ENCODE measurements at places on chromosomes 6 and 20. TPM values are rescaled to one million over a fixed set of nuclear protein-coding genes. Genes with fewer than 3 reads are reported as not detected.

DNA sequence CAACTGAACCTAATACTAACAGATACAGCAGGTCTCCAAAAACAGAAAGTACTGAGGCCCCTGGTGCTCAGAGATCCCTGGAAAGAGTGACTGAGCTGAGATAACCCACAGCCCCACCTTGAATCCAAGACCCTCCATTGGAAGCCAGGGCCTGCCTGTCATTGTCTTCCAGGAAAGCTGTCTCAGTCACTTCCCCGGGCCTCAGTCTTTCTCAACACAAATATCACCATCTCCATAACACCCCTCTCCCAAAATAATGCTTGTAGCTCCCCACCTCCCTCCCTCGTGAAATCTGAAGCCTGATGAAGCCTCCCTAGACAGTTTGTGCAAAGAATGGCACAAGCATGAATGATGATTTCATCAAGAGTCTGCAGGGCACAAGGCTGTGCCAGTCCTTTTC lies 138.2 kb upstream of the LRFN2 start:
- no peak for DNase-seq
- no peak overlapping the region for H3K27ac ChIP-seq
- H3K36me3 ChIP-seq, result no peaks in the 10 kb centered on the region
- H3K27me3 ChIP-seq, result no peaks in the 10 kb centered on the region
- H3K4me1 ChIP-seq, result no peaks in the 10 kb centered on the region
- no peak overlapping the region for H3K4me3 ChIP-seq

DNA sequence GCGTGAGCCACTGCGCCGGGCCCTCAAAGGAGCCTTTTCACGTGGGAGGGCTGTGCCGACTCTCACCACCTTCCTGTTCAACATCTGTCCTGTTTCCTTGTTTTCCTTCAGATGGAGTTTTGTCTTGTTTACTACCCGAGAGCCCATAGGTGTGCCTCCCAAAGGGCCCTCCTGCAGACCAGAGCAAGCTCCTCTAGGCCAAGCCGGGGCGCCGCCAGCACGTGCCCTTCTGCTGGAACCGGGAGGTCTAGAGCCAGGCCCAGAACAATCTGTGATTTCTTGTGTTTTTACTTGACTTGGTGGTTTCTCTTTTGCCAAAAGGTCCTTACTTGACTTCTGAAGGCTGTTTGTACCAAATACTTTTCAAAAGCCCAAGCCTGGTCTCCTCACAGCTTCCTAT lies 8.0 kb upstream of the DNAJC5 start:
- peaks cover 30% of the 10 kb centered on the region for H3K36me3 ChIP-seq
- H3K4me1 ChIP-seq, result no peaks in the 10 kb centered on the region
- no peaks in the 10 kb centered on the region for H3K27me3 ChIP-seq
- H3K27ac ChIP-seq, result no peak overlapping the region

DNA sequence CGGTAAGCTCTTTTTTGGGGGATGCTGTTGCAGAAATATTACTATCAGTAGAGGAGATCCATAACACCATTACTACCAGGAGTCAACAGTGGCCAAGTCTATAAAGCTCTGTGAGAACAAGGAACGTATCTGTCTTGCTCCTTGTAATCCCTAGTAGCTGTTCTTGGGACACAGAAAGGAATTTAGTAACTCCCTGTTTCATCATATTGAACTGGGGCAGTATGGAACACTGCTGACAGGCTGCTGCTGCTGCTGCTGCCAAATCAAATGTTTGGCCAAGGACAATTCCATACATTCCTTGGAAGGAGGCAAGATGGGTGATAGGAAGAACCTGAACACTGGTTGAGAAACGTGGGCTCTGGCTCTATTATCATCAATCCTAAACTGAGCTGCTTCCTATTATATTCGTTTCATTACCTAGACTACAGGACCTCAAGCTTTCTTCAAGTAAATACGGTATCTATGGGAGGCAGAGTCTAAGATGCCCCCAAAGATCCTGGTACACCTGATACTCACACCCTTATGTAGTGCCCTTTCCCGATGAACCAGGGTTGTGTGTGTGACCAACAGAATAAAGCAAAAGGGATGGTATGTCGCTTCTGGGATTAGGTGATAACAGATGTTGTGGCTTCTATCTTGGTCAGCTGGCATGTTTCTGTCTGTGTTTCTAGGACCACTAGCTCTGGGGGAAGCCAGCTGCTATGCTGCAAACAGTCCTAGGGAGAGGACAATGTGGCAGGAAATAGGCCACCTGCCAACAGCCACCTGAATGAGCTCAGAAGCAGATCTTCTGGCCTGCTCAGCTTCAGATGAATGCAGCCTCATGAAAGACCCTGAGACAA lies 39.5 kb downstream of the ELOVL5 start:
- H3K36me3 ChIP-seq, result peaks cover 4% of the 10 kb centered on the region
- peak overlapping the region; percentile 44 for H3K27ac ChIP-seq
- H3K4me1 ChIP-seq, result peaks cover 80% of the 10 kb centered on the region
- H3K27me3 ChIP-seq, result no peaks in the 10 kb centered on the region

DNA sequence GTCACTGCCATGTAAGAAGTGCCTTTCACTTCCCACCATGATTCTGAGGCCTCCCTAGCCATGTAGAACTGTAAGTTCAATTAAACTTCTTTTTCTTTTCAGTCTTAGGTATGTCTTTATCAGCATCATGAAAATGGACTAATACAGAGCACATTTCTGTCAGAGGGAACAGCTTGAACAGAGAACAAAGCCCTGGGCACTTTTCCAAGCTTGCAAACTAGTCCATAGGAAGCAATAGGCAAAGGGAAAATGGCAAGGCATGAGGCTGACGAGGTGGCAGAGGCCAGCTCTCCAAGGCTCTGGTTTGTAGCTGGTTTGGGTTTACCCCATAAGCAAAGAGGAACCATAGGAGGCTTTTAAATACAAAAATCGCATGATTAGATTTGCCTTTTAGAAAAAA lies 185.1 kb upstream of the HDDC2 start:
- DNase-seq, result no peak
- no peaks in the 10 kb centered on the region for H3K36me3 ChIP-seq
- no peaks in the 10 kb centered on the region for H3K4me1 ChIP-seq
- H3K27me3 ChIP-seq, result peaks cover 4% of the 10 kb centered on the region
- no peak overlapping the region for H3K4me3 ChIP-seq

DNA sequence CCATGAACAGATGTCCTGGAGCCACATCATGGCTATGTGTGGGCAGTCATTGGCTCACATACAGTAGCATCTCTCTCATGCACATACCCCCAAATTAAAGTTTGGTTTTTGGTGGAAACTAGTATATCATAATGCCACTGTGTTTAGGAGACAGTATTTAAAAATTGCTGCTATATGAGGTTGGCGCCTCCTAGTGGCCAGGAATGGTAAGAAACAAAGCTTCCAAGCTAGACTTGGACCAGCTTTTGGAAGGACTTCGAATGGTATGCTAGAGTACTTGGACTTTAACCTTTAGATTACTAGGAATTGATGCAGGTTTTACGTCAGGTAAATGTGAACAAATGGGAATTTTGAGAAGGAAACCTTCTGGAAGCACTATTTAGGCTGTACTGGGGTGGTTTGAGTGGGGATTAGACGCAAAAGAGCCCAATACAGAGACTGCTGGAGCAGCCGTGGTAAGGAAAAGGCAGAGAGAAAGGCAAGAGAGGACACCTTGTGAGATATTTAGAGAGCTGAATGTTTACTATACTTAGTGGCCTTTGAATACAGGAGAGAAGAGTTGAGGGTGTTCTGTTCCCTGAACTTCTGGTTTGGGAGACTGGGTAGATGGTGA lies 23.8 kb downstream of the PRSS35 start:
- no peak overlapping the region for H3K27ac ChIP-seq
- peaks cover 2% of the 10 kb centered on the region for H3K27me3 ChIP-seq
- no peak overlapping the region for H3K4me3 ChIP-seq
- H3K4me1 ChIP-seq, result no peaks in the 10 kb centered on the region
- no peaks in the 10 kb centered on the region for H3K36me3 ChIP-seq

GRCh38 chr6:2102316-2102883 lies 143.0 kb downstream of the GMDS start:
- H3K4me3 ChIP-seq, result no peak overlapping the region
- no peaks in the 10 kb centered on the region for H3K36me3 ChIP-seq
- H3K4me1 ChIP-seq, result no peaks in the 10 kb centered on the region
- H3K27ac ChIP-seq, result no peak overlapping the region
- DNase-seq, result no peak
- H3K27me3 ChIP-seq, result peaks cover 2% of the 10 kb centered on the region

- H3K27me3 ChIP-seq, result peaks cover 2% of the 10 kb centered on the region
- H3K27ac ChIP-seq, result no peak overlapping the region
- no peak for DNase-seq
- H3K4me1 ChIP-seq, result no peaks in the 10 kb centered on the region
- H3K4me3 ChIP-seq, result no peak overlapping the region
Measured at GRCh38 chr6:10369896-10370295, 45.0 kb downstream of the TFAP2A start.

GRCh38 chr6:146814148-146814750 lies 215.5 kb downstream of the ADGB start:
- H3K4me3 ChIP-seq, result no peak overlapping the region
- DNase-seq, result no peak
- no peak overlapping the region for H3K27ac ChIP-seq
- no peaks in the 10 kb centered on the region for H3K36me3 ChIP-seq

DNA sequence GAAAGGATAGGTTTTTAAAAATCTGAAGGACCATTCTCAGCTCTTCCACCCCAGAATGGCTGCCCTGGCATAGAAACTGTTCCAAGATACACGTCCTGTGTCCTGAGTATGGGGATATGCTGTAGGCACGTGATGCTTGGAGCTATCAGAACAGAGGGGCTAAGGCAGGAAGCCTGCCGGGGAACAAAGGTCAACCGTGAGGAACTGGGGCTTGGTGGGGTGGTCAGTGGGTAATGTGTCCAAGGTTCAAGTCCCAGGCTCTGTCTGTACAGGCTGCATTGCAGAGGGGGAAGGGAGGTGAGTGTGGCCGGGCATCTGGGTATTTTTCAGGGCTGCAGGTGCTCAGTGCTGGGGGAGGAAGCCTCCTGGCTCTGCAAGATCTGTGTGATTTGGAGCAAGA lies 479.6 kb upstream of the CHD6 start:
- no peaks in the 10 kb centered on the region for H3K36me3 ChIP-seq
- no peaks in the 10 kb centered on the region for H3K27me3 ChIP-seq
- H3K4me1 ChIP-seq, result no peaks in the 10 kb centered on the region
- DNase-seq, result no peak

DNA sequence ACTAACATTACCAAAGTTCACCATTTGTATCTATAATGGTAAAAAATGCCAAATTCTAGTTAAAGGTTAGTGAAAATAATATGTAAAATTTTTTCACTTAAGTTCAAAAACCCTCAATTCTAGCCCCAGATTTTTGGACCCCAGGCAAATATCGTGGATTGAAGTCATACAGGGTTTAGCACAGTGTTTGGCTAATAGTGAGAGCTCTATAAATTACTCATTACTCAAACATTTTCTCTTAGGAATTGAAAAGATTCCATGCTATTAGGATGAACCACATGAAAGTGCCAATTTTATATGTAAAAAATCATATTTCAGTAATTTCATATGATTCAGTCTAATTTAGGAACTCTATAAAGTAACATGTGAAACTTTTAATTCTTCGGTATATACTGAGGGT lies 170.3 kb upstream of the PREP start:
- H3K4me1 ChIP-seq, result peaks cover under 1% of the 10 kb centered on the region
- no peak overlapping the region for H3K4me3 ChIP-seq
- no peaks in the 10 kb centered on the region for H3K36me3 ChIP-seq
- DNase-seq, result no peak

- H3K4me1 ChIP-seq, result no peaks in the 10 kb centered on the region
- no peak overlapping the region for H3K27ac ChIP-seq
- H3K27me3 ChIP-seq, result no peaks in the 10 kb centered on the region
- no peaks in the 10 kb centered on the region for H3K36me3 ChIP-seq
- no peak for DNase-seq
Measured at GRCh38 chr20:14924433-14924832, 587.0 kb upstream of the FLRT3 start.

DNA sequence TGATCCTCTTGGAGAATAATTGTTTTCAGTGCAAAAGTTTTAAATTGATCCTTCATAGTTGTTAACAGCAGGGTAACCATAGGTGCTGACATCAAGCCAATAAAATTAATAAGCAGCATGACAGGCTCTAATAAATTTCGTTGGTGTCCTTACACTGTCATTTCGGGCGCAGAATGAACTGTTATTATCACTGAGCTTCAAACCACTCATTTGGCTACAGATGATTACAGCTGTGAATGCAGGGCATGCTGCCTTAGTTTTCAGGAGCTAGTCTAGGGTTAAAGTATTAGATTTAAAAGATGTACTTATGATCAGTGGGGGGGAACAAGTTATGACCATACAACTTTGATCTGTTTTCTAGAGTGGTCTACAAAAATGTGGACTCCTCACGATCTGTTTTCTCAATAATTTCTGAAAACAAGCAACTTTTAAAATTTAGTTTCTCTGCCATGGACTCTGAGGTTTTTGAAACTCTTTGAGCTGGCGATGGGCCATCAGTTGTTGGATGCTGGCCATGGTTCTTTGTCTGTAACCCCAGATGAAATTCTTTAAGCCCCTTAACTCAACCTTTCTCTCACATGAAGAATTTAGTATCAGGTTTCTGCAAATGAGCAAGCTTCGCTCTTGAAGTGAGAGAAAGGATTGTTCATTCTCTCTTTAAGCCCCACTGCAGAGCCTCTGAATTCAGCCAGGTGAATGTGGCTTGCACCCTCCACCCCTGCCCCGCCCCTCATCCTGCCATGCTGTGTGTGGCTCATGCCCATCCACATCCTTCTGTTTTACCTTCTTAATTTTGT lies 99.1 kb upstream of the MTHFD1L start:
- H3K27me3 ChIP-seq, result no peaks in the 10 kb centered on the region
- H3K4me1 ChIP-seq, result no peaks in the 10 kb centered on the region
- H3K36me3 ChIP-seq, result no peaks in the 10 kb centered on the region
- no peak overlapping the region for H3K27ac ChIP-seq

GRCh38 chr6:22083119-22083518 lies 213.7 kb downstream of the PRL start:
- no peak overlapping the region for H3K4me3 ChIP-seq
- H3K4me1 ChIP-seq, result no peaks in the 10 kb centered on the region
- DNase-seq, result no peak
- H3K27ac ChIP-seq, result no peak overlapping the region
- H3K36me3 ChIP-seq, result no peaks in the 10 kb centered on the region

The SPATA25 gene
- 0.63 TPM for total RNA-seq

The ADGB gene
- total RNA-seq, result 0.56 TPM

The SMPDL3A gene
- total RNA-seq, result 0.21 TPM

The RHAG gene
- not detected for total RNA-seq

The DEFB126 gene
- total RNA-seq, result not detected

The OVOL2 gene
- not detected for total RNA-seq

The BCAS1 gene
- 0.17 TPM for total RNA-seq

The OPN5 gene
- total RNA-seq, result not detected

The TRIM15 gene
- 0.63 TPM for total RNA-seq

The SIRPA gene
- not detected for total RNA-seq

All from activated CD4-positive, alpha-beta memory T cell treated with anti-CD3 and anti-CD28 coated beads for 36 hours (primary cell).